ENCODE measurements at places on chromosomes 12 and 14.

DNA sequence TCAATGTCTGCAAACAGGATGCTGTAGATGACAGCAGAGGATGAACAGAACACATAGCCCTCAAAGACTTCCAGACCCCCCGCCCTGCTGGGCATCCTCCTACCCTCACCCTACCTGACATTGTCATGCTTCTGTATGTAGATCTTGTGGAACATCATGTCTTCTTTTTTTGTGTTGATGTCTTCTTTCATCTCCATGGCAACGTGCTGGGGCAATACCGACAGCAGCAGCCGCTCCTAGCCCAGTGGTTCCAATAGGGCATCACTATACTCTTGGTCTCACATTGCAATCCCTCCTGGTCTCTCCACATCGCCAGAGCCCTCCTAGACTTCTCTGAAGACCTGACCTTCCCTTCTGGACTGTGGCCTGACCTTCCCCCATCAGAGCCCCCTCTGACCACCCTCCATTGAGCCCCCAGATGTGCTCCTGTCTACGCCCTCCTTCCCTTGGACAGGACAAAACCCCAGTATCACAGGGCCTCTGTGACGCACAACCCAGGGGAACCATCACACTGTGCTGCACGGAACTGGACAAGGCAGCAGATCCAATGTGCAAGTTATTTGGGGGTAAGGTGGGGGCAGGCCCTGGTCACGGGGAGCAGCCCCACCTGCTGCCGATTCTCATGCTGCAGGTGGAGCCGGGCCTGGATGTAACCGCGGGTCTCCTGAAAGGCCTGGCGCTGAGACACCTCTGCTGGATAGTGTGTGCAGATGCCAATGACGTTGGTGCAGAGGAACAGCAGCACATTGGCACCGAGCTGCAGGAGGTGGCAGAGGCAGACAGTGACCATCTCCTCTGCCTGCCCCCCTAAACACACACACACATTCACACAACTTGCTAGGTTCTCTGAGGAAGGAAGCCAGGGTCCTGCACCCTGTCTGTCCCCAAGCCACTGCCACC lies 11.1 kb downstream of the ADCY6 start:
- DNase-seq = no peak

DNA sequence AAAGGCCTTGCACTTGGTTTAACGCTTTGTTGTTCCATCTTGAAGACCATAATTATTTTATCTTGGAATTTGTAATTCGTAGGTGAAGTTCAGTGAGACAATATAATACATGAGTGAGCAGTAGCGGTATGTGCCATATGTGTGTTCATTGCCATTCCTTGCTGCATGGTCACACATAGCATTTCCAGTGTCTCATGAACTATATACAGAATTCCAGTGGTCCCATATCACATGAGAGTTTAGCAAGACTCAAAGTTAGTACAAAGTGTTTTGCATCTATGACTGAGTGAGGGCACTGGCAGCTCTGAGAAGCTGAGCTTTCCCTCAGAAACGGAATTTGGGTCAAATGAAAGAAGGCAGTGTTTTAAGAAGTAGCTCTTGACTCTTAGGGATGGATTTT lies 359.8 kb downstream of the FOXG1 start:
- no peak for DNase-seq

- no peak for DNase-seq
Measured at GRCh38 chr14:54147282-54147681, 190.7 kb upstream of the BMP4 start.

DNA sequence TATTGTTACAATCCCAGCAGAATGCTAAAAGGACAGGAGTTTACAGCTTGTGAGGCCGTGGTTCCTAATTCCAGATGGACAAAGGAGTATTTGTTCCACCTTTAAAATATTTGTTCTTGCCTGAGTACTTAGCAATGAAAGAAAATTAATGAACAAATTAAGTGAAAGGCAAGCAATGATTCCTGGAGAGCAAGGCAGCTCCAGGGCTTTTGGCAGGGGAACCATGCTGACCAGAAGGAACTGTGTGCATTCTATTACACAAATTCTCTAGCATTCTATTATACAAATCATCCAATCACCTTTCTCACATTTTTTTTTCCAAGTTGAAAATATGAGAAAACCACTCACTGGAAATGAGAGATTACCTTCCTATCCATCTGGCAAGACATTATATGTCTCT lies 1.8 kb upstream of the BMAL2 start:
- no peak for DNase-seq

DNA sequence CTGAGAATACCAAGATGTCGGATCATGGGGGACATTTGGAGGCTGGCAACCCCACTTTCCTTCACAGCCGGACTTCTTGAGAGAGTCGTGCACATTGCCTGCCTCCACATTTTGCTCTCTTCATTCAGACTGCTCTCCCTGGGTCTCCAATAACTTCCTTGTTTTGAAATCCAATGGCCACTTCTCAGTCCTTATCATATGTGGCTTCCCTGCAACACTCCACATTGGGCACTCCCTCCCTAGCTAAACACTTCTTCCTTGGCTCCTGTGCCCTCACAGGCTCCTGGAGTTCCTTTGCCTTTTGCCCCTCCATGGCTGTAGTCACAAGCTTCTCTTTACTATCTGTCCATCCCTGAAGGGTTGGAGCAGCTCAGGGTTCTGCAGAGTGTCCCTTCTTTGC lies 30.1 kb downstream of the NPC2 start:
- no peak for DNase-seq

- no peak for DNase-seq
Measured at GRCh38 chr12:65500091-65500900, 221.8 kb downstream of the MSRB3 start.

GRCh38 chr14:30340495-30340894 lies 218.5 kb upstream of the G2E3 start:
- no peak for DNase-seq

DNA sequence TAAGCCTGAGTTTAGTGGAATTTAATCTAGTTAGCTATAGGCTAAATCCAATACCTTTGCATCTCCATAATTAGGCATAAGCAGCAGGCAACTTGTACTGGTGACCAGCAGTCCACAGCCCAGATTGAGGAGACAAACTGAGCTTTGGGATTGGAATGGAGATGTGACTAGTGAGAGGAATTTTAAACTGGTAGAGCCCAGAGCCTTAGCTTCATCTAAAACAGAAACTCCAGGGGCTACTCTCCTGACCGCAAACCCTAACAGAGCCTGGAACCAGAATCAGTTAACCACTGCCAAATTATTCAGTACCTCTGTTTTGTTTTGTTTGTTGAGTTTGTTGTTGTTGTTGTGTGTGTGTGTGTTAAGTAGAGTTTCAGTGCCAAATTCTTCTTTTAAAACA lies 53.2 kb downstream of the TSPAN19 start:
- no peak for DNase-seq

DNA sequence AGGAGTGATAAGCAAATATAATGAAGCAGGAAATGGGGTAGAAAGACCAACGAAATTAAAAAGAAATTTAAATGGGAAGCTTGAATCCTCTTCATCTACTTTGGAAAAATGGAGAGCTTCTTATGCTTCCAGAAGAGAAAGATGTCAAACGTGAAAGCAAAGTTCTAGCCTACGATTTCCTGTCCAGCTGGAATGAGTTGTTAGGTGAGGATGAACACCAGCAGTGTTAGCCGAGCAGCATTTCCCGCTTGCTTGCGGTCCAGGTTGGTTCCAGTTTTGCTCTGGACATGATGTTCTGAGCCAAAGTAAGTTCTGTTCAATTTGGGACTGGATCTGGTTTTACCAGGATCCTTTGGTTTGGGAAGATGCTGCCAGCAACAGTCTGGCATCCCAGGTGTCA lies 78.9 kb downstream of the DACT1 start:
- no peak for DNase-seq

GRCh38 chr14:74169906-74170305 lies 69.3 kb upstream of the VSX2 start:
- DNase-seq = no peak

DNA sequence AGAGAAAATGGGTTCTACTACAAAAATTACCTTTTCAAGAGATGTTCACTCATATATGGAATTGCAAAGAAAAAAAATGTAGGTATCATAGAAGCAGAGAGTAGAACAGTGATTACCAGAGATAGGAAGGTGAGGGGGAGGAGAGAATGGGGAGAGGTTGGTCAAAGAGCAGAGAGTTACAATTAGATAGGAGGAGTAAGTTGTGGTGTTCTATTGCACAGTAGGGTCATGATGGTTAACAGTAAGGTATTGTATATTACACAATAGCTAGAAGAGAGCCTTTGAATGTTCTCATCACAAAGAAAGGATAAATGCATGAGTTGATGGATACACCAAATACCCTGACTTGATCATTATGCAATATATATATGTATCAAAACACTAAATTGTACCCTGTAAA lies 145.8 kb downstream of the TMEM117 start:
- no peak for DNase-seq

DNA sequence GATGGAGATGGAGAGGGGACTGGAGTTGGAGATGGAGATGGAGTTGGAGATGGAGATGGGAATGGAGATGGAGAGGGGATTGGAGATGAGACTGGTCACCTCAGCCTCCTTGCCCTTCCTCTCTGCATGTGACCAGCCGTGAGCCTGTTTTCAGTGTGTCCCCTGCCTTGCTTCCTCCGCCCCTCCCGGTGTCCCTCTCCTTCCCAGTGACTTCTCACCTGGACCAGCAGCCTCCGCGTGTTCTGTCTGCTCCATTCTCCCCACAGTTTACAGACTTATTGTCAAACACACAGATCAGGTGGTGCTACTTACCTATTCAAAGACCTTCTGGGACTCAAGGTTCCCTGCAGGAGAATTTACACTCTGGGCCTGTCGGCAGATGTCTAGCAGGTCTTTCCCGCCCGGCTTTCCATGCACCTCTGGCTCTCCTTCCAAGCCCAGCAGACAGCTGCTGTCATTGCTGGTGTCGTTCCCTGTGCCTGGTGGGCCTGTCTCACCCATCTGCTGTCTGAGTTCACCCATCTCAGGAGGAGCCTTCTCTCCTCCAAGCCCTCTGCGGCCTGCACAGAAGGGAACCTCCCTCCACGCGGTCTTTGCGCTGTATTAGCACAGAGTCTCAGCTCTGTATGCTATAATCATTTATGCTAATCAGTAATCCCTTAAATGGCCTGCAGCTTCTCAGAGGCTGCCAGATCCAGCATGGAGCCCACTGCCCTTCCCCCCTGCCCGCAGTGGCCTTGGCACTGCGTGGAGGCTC lies 62.1 kb downstream of the ADGRD1 start:
- DNase-seq = no peak

DNA sequence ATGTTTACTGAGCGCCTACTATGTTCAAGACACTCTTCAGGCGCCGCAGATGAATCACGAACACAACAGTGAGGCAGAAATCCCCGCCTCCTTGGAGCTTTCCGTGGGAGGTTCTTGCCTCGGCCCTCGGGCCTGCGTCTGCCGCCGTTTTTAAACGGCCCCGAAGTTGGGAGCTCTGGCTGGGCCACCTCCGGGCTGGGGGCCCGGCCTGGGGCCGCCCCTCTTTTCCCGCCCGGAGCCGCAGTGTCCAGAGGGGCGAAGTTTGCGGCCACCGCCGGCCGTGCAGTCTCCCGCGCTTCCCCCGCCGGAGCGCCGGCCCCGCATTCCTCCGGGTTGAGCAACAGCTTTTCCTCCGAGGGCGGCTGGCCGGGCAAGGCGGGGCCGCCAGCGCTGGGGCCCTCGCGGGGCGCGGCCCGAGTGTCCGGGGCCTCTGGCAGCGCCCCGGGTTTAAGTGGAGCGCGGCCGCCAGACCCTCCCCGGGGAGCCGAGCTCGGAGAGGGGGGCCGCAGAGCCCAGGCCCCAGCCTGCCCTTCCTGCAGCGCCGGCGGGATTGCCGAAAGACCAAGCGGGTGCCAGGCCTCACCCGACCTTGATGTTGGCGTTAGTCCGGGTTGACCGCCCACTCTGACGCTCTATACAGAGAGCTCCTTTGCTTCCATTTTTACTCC lies 18.7 kb upstream of the CTDSP2 start:
- no peak for DNase-seq

GRCh38 chr12:123126294-123127181 lies 24.4 kb downstream of the PITPNM2 start:
- DNase-seq = no peak

GRCh38 chr14:61178226-61179060 lies 102.7 kb downstream of the TMEM30B start:
- no peak for DNase-seq

DNA sequence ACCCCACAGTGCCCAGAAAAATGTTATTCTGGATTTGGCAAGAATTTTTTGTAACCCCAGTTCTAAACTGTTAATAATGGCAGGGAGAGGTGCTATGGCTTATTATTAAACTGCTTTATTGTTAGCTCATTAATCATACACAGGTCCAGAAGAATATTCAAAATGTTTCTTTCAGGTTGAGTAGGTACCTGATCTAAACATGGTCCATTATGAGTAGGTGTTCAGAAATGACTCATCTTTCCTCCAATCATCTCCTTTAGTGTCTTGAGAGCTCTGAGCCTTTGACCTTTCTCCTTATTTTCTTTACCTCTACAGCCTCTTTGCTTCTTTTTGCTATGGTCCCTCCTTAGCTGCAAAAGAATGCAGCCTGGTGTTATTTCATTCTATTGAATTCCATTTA lies 211.0 kb upstream of the GARIN6 start:
- DNase-seq = no peak

- DNase-seq = no peak
Measured at GRCh38 chr12:4091016-4091743, 182.4 kb upstream of the CCND2 start.

DNA sequence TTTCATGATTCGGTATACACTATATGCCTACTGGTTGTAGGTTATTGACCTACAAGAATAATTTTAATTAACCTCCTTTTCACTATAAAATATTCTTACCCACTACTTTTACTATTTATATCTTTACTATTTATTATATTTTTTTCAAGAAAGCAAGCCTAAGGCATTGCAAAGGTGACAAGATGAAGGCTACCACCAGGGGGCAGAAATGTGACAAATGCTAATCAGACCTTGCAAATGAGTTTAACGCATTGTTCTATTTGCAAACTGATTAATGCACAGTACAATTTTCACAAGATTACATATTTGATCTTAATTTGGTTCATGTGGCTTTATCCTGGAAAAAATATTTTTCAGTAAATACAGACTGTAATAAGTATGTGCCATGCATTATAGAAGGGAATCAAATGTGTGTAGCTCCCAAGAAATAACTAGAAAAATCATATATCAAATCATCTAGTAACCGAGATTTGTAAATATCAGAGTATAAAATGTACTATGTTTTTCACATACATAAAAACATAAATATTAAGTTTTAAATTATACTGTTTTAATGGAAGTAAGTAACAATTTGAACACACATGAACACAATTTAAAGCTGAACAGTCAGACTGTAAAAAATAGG lies 107.0 kb downstream of the ADAMTS20 start:
- DNase-seq = no peak

DNA sequence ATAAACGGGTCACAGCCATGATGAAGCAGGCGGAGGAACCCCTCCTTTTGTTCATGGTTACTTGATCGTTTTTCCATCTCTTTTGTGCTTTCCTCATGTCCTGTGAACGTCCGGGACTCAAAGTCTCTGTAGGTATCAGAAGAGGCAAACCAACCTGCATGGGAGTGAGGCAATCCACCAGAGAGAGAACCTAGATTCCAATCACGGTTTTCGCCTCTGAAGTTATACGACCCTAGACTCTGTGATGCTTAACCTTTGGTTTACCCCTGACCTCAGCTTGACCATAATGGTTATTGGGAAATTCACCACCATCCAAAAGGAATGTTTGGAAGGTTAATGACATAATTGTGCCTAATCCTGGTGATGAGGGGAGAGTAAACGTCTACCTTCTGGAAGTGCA lies 186.8 kb upstream of the PRICKLE1 start:
- DNase-seq = no peak
